Immature natural killer cell (primary cell): ENCODE measurements at places on chromosomes 1 and 21. TPM values are rescaled to one million over a fixed set of nuclear protein-coding genes. Genes with fewer than 3 reads are reported as not detected.
A peak's percentile ranks its signal among the peaks of the same experiment; 100 is the strongest.

DNA sequence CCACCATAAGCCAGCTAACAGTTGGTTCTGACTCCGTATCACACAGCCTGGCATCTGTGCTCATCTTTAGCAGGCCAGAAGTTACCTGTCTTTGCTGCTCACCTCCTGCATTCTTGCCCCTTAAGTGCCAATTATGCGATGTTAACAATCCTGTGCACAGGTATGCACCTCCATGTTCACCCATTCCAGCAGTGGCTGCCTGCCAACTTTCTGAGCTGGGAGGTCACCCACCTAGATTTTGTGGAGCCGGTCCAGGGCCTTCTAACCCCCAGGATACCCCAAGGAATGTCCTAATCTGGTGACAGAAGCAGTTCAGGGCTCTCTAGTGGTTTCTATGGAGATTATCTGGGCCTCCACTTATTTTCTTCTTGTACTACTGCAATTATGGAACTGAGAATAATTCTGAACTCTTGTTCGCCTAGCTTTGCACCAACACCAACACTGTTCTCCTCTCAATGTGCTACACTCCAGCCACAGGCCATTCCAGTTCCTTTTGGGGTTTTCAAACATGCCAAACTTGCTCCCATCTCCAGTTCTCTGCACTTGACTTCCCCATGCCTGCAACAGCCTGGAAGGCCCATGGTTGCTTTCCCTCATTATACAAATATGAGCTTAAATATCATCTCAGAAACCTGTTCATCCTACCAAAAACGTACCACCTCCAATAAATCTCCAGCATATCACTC lies 9.0 kb downstream of the BCAR3 start:
- no peak overlapping the region for H3K4me3 ChIP-seq
- H3K36me3 ChIP-seq = no peaks in the 10 kb centered on the region
- no peak for DNase-seq
- peaks cover 2% of the 10 kb centered on the region for H3K27me3 ChIP-seq
- H3K4me1 ChIP-seq = no peaks in the 10 kb centered on the region
- no peak overlapping the region for H3K27ac ChIP-seq

DNA sequence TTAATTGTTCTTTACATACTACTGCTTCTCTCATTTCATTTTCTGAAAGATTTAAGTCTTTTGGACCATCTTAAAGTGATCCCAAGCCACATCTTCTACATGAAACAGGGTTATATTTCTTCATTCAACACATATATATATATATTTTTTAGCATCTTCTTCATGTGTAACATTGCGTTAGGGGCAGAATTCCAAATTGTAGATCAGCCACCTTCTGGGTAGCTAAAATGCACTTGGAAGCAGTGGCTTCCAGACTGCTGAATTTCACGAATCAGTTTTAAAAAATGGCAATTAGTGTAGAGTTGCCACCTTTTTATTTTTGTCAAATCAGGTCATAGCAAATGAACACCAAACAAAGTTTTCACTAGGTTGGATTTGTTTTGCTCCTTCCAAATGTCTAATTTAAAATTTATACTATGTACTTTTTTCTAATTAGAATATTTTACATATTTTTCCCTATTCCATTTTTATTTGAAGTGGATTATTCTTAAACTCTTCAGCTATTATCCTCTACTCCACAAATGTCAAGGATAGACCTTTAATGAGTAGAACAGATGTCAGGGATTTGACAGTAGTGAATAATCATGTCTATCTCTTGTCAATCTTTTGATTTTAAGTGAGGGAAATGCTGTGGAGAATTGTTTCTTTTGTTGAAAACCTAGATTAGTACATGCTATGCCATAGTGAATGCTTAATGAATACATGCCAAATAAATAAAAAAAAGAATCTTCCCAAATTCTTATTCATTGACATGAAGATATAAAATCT lies 55.8 kb downstream of the DNM3 start:
- H3K27ac ChIP-seq = no peak overlapping the region
- no peaks in the 10 kb centered on the region for H3K4me1 ChIP-seq
- no peaks in the 10 kb centered on the region for H3K36me3 ChIP-seq
- no peaks in the 10 kb centered on the region for H3K27me3 ChIP-seq
- no peak for DNase-seq
- no peak overlapping the region for H3K4me3 ChIP-seq

DNA sequence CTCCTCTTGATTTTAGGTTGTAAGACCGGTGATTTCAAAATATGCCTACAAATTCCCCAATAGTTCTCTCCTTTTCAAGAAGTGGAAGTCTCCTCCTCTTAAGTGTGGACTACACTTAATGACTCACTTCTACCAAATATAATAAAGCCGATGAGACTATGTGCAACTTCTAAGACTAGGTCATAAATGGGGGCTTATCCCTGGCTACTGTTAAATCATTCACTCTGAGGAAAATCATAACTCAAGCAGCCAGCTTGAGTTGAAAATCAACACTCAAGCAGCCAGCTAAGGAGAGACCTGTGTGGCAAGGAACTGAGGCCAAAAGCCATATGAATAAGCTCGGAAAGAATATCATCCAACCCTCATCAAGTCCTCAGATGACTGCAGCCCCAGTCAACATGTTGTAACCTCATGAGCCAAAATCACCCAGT lies 49.6 kb upstream of the PSMG1 start:
- no peak for DNase-seq
- peaks cover 38% of the 10 kb centered on the region for H3K36me3 ChIP-seq
- no peaks in the 10 kb centered on the region for H3K4me1 ChIP-seq
- H3K27me3 ChIP-seq = peaks cover 2% of the 10 kb centered on the region

DNA sequence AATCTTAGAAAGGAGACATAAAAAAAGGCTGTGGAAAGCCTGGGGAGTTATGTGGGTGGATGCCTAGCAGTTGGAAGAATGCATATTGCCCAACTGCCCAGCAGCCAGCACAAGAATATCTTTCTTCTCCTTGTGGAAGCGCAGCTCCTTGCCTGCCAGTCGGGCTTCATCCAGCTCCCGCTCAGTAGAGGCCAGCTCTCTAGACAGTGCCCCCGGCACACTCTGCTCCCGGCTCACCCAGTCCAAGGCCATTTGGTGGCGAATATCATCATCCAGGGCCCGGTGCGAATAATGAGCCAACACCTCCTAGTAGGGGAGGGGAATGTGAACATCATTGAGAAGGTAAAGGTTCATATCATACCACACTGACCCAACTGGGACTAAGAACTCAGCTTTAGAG lies 9.0 kb upstream of the RBM8A start:
- H3K4me3 ChIP-seq = no peak overlapping the region
- peaks cover 6% of the 10 kb centered on the region for H3K36me3 ChIP-seq
- no peak for DNase-seq
- H3K4me1 ChIP-seq = peaks cover 29% of the 10 kb centered on the region
- peaks cover 5% of the 10 kb centered on the region for H3K27me3 ChIP-seq

Gene FAM72A
- polyA plus RNA-seq = 3.2 TPM

DNA sequence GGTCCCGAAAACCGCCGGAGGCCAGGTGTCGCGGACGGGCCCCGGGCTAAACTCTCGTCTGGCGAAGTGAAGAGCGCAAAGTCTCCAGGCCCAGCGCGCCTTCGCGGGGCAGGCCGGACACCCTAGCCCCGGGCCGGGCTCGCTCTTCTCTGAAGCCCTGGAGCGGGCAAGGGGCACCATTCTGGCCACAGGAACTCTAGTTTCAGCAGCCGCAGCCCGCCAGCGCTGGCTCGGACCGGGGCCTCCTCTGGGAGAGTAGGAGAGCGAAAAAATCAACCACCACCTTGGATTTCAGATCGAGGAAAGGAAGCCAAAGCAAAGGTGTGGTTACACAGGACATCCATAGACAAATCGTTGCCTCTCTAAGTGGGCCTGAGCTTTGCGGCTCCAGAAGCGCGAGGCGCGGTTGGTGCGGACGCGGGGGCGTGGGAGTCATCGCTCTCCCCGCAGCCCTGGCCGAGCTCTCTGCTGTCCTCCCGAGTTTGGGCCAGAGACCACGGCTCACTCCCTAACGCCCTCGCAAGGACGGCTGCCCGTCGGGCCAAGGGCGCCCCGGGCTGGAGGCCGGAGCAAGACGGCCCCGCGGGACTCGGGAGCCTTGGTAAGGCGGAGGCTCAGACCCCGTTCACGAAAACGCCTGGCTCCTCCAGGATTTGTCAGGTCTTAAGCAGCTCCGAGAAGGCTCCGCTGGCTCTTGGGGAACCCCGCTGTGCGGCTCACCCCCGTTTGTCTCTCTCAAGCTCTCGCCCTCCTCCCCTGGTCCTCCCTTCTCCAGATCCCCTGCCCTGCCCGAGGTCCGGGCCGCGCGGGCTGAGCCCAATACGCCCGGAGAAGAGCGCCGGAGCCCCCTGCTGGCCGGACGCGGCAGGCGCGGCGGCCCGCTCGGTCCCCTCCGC lies 132.9 kb upstream of the DPYD start:
- H3K27me3 ChIP-seq = peaks cover 19% of the 10 kb centered on the region
- peaks cover 18% of the 10 kb centered on the region for H3K4me1 ChIP-seq
- no peak overlapping the region for H3K27ac ChIP-seq
- H3K4me3 ChIP-seq = peak overlapping the region; percentile 90
- DNase-seq = peak; percentile 60

Gene OR2G6
- polyA plus RNA-seq = not detected

DNA sequence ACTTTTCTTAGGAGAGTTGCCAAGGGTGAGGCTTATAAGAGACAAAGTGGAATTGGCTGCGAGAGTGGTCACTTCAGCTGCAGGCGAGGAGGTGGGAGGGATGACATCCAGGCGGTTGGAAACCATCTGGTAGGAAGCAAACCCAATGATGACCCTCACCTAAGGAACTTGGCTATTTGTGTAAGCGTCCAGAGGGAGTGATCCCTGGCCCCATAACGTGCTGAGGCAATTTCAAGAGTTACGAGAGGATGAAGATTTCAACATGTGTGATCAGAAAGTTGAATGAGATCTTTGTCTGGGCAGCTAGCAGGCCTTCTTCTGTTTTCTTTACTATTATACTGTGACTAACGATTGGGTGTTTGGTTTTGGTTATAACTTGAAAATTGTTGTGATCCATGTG lies 102.7 kb upstream of the VANGL1 start:
- no peaks in the 10 kb centered on the region for H3K27me3 ChIP-seq
- no peak for DNase-seq
- no peak overlapping the region for H3K4me3 ChIP-seq
- H3K27ac ChIP-seq = no peak overlapping the region
- no peaks in the 10 kb centered on the region for H3K4me1 ChIP-seq
- H3K36me3 ChIP-seq = no peaks in the 10 kb centered on the region

DNA sequence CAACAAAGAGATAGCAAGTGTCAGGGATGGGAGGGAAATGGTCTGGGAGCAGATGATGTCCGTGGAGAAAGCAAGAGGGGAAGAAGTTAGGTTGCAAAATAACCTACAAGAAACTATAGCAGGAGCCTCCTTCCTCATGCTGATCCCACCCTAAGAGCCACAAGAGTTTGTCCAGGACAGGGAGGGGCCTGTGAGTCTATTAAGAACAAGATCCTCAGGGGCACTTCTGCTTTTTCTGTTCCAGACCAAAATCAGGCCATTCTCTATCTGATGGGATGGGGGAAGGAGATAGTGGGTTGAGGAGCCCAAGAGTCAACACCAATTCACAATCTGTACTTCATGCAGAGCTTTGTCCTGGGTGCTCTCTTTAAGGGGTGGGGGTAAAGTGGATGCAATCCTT lies 7.7 kb upstream of the ATP1A4 start:
- H3K4me3 ChIP-seq = no peak overlapping the region
- no peaks in the 10 kb centered on the region for H3K4me1 ChIP-seq
- peaks cover 5% of the 10 kb centered on the region for H3K27me3 ChIP-seq
- no peak for DNase-seq
- H3K36me3 ChIP-seq = no peaks in the 10 kb centered on the region
- H3K27ac ChIP-seq = no peak overlapping the region

GRCh38 chr1:57003398-57004139 lies 37.8 kb upstream of the C8B start:
- no peak for DNase-seq
- H3K4me1 ChIP-seq = no peaks in the 10 kb centered on the region
- H3K4me3 ChIP-seq = no peak overlapping the region
- no peak overlapping the region for H3K27ac ChIP-seq

DNA sequence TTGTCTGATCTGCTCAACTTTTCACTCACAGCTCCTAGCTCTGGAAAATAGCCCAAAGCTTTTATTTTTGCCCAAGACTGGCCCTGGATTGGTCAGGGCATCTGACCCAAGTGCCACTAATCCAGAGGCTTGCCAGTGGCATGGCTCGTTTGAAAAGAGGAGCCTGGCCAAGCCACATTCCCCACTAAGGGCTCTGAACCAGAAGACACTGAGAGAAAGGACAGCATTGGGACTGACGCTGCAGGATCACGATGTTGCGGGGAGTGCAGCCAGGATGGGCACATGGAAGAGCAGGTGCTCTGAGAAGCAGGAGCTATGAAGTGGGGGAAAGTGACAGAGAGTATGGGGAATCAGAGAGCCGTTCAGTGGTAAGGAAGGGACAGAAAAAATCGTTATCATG lies 44.9 kb upstream of the TSPAN2 start:
- peaks cover 4% of the 10 kb centered on the region for H3K4me1 ChIP-seq
- H3K27ac ChIP-seq = no peak overlapping the region
- no peak overlapping the region for H3K4me3 ChIP-seq
- no peak for DNase-seq
- no peaks in the 10 kb centered on the region for H3K27me3 ChIP-seq
- no peaks in the 10 kb centered on the region for H3K36me3 ChIP-seq

GRCh38 chr1:32695098-32695904 lies 7.3 kb downstream of the SYNC start:
- H3K27ac ChIP-seq = no peak overlapping the region
- no peaks in the 10 kb centered on the region for H3K27me3 ChIP-seq
- H3K36me3 ChIP-seq = no peaks in the 10 kb centered on the region
- no peaks in the 10 kb centered on the region for H3K4me1 ChIP-seq

- H3K4me1 ChIP-seq = peaks cover 23% of the 10 kb centered on the region
- H3K4me3 ChIP-seq = no peak overlapping the region
- no peaks in the 10 kb centered on the region for H3K36me3 ChIP-seq
- H3K27ac ChIP-seq = peak overlapping the region; percentile 14
- no peak for DNase-seq
These were observed 62.5 kb downstream of the ASH1L start for GRCh38 chr1:155499953-155500639.

DNA sequence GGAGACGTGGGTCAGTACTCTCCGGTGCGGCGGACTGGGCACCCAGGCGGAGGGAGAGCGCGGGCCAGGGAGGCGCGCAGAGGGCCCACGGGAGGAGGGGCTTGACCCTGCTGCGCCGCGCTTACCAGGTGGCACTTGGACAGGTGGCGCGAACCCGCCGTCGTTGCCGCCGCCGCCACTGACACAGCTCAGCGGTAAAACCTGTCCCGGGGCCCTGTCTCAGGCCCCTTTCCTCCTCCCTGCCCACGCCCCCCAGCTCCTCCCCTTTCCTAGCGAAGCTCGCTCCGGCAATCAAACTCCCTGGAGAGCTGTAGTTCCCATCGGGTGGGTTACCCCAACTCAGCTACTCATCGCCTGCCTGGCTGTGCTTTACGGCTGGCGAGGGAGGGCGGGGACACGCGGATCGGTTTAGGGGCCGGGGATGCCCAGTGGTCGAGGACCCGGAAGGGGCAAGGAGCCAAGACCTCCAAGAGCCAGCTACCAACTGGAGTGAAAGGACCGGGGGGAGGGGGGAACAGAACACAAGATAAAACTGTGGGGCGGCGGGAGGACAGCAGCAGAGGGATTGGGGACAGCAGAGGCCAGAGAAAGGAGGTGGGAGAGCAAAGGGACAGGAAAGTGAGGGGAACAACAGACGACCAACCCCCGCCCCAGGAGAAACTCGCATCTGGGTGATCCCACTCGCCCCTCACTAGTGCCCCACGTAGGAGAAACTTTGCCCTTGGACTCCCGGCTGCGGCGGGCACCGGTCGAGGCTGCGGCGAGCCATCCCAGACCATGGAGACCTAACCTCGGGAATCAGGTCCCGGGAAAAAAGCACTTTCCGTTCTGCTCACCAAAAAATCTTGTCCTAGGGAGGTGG lies 2.9 kb downstream of the GFI1 start:
- peaks cover 14% of the 10 kb centered on the region for H3K27me3 ChIP-seq
- H3K4me3 ChIP-seq = peak overlapping the region; percentile 93
- H3K4me1 ChIP-seq = peaks cover 48% of the 10 kb centered on the region
- peak; percentile 34 for DNase-seq
- peak overlapping the region; percentile 87 for H3K27ac ChIP-seq
- peaks cover 19% of the 10 kb centered on the region for H3K36me3 ChIP-seq
